Left renal cortex interstitium (tissue), 4 donors: ENCODE measurements at places on chromosomes 12 and 14. TPM values are rescaled to one million over a fixed set of nuclear protein-coding genes. Genes with fewer than 3 reads are reported as not detected.

- DNase-seq: no peak
Measured at GRCh38 chr14:90255871-90256270, 482 bp upstream of the PSMC1 start.

GRCh38 chr12:93177208-93178153, 200.2 kb upstream of the NUDT4 start:
- no peak for DNase-seq

- no peak for DNase-seq
Measured at GRCh38 chr12:48782457-48783395, 6.2 kb downstream of the ADCY6 start.

GRCh38 chr12:56437430-56438176, 11.6 kb downstream of the TIMELESS start:
- DNase-seq: no peak

- DNase-seq: no peak
Measured at GRCh38 chr14:62709773-62710172, 335.5 kb downstream of the KCNH5 start.

DNA sequence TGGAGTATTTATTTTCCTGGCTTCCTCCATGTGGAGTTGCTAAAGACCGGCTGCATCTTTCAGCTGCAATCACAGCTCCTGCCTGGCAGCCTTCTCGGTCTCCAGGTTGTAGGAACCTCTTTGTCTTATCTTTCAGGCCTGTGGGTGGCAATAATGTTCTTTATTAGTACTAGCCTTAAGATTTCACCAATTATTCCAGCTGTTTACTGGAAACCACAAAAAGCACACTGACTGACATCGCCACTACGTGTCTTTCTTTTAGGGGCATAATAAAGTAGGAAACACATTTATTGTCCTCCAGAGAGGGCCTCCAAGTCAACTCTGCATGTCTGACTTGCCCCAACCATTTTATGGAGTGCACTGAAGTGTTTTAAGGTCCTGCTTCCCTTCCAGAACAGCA, 1116.5 kb upstream of the TMEM132C start:
- DNase-seq: no peak

GRCh38 chr12:30973175-30973574, 46.6 kb downstream of the TSPAN11 start:
- DNase-seq: no peak

- no peak for DNase-seq
Measured at GRCh38 chr14:33241331-33241730, 302.7 kb downstream of the NPAS3 start.

DNA sequence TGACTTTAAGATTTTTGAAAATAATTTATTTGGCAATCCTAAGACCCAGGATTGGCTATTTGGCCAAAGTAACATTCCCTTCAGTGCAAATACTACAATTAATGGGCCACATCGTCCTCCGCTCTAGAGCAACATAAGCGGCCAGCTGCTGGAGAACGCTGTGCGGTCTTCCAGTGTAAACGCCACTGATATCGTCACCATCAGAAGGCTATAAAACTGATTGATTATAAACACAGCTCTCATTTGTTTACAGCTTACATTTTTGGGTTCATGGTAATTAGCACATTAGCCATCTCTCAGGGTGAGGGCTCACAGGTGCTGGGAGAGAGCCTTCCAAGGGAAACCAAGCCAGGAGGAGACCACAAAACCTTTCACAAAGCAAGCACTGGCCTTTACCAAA, 130.1 kb upstream of the BMP4 start:
- DNase-seq: peak; percentile 55

DNA sequence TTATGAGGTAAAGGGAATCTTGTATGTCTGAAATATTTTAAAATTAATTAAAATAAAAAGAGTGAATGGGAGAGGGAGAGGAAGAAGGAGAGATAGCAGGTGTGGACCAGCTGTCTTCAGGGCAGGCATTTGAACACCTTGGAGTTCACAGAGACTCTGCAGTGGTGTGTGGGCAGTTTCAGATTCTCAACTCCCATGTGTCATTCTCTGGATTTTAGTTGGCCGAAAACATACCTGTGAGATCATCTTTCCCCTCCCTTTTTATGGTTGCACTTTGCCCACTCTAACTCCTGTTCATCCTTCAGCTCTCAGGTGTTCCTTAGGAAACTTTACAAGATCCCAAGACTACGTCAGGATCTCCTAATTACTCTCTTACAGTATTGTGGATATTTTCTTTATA, 108.1 kb downstream of the ERC1 start:
- no peak for DNase-seq

DNA sequence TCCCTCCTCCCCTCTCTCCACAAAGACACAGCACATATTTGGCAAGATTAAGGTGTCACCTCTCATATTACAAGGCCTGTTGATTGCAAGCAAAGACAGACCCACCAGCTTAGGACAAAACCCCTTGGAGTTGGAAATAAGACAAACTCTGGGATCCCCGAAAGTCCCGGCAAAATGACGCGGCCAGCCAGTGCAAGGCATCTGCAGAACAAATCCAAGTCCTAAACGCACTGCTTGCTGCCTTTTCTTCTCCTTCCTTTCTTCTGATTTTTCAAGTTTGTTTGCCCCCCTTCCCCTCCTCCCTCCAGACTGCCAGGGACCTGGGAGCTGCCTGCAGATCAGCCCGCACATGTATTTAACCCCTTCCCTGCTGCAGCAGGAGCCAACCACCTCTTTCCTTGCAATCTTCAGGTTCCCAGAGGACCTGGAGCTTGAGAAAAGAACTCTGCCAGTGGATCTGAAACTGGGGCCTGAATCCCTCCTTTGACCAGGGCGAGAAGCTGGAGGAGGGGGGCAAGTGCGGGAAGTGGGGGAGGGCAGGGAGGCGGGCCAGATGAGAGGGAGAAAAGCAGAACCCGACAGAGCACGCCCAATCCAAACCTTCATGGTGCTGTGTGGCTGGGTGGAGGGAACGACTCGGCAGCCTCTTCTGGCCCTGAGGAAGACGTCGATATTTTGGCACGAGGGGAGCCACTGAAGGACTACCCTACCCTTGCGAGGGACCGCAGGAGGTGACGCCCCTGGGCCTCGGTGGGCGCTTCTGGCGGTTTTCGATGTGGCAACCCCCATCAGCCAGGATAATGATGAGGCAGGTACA, 2.0 kb upstream of the NTF3 start:
- DNase-seq: no peak

DNA sequence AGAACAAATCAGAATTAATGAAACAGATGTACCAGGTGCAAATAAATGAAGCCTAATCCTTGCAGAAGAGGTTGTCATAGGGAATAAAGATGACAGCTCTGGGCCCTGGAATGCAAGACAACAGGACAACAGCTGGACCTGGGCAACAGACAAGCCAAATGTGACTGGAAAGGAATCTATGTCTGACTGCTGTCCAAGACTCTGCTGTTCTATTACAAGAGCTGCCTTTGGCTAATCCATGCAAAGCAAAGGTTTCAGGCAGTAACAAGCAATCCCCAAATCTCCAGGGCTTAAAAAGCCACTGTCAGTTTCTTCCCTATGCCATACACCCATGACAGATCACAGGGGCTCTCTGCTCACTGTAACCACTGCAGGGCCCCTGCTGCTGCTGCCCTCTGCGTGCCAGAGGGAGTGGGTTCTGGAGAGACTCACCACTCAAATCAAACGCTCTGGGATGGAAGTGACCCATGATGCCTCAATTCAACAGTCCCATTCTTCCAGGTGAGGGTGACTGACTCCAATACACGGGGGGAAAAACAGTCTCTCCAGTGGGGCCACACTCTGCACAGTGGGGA, 218.9 kb upstream of the SFSWAP start:
- DNase-seq: no peak

DNA sequence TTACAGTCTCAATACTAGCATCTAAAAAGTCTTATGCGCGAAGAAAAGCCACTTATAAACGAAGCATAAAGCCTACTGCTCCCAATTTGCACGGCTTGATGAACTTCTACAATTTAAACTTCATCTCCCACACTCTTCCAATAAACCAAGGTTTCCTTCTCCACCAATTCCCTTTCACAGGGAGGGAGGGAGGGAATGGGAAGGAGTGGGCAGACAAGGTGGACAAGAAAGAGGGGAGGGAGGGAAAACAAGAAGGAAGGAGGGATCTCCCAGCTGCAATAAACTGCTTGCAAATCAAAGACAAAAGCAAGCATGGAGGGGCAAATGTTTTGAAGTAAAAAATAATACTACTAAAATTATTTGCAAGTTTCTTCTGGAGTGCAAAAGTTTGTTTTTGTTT, 64.5 kb downstream of the MED13L start:
- no peak for DNase-seq

DNA sequence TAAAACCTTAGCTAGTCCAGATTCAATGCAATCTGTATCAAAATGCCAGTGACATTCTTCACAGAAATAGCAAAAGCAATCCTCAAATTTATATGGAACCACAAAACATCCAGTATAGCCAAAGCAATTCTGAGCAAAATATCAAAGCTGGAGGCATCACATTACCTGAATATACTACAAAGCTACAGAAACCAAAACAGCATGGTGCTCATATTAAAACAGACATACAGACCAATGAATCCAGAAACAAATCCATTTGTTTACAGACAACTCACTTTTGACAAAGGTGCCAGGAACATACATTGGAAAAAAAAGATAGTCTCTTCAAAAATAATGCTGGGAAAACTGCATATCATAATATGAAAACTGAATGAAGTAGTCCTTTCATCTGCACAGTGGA, 4.8 kb downstream of the KLRC4 start:
- no peak for DNase-seq

- no peak for DNase-seq
Measured at GRCh38 chr14:67444395-67444794, 32.4 kb upstream of the PLEK2 start.

- DNase-seq: no peak
Measured at GRCh38 chr14:104239861-104240301, 101.5 kb downstream of the KIF26A start.

- no peak for DNase-seq
Measured at GRCh38 chr12:3489057-3489456, 1.9 kb upstream of the PRMT8 start.

- DNase-seq: no peak
Measured at GRCh38 chr14:72120315-72120714, 188.1 kb downstream of the RGS6 start.

DNA sequence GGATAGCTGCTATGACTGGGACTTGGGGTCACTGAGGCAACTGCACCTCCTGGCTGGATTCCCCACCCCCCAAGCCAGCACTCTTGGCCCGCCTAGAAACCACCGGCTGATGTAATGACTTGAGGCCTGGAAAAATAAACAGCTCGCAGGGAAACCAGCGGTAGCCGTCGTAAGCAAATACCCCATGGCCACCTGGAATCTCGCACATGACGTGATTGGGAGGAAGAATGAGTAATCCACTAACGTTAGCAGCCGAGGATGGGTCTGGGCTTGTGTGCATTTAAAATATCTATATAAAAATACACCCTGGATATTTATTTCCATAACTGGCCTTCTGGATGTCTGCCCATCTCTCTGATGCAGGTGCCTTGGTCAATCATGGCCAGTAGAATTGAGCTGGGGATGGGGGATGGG, 120.1 kb downstream of the SMOC1 start:
- no peak for DNase-seq

PRH1 gene
- polyA plus RNA-seq: 16.6 TPM

LGMN gene
- polyA plus RNA-seq: 117 TPM

AMN1 gene
- polyA plus RNA-seq: 25.4 TPM

KRT85 gene
- not detected for polyA plus RNA-seq

ACAD10 gene
- polyA plus RNA-seq: 33.4 TPM
